ENCODE measurements at places on chromosomes 6 and 20.

- no peak for DNase-seq
Measured at GRCh38 chr20:39453890-39454289, 491.7 kb downstream of the DHX35 start.

DNA sequence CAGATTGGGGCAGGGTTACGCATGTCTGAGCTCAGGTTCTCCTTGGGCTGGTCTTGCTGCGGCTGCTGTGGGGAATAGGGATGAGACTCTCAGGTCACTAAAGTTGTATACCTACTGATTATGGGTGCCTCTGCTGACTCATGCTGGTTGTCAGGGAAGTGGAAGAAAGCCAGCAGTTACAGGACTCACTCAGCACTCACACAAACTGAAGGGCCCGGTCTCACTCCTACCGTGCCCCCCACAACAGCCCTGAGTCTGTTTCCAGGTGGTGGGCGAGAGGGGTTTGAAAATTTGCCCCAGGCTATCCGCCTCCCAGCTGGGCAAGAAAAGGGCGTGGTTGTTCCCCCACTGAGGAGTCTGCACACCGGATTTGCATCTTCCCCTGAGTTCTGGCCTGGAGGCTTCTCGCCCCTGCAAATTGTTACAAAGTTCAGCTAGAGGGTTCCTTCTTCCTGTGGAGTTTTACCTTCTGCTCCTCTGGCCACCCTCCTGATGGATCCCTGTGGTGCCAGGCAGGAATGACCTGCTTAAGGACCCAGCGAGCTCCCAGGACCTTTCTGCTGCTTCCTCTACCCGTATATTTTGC, 659.2 kb downstream of the HDGFL1 start:
- DNase-seq = no peak

GRCh38 chr6:127463056-127463455, 3.9 kb upstream of the KIAA0408 start:
- DNase-seq = no peak

DNA sequence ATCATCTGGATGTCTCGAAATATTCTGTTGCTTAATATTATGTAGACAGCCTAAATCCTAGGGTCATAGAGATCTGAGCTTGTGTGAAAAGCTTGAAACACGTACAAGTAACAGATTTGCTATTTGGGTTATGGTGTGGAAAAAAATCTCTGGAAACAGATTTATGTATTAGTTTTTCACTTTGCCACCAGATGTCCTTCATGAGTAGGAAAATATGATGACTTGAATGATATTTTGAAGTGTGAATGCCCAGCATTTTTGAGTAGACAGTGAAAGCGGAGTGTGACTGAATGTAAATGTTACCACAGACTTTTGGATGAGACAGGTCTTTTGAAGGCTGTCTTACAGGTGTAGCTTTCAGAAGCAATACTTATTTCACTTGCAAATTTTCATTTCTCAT, 4.2 kb upstream of the BMP6 start:
- peak; percentile 59 for DNase-seq

DNA sequence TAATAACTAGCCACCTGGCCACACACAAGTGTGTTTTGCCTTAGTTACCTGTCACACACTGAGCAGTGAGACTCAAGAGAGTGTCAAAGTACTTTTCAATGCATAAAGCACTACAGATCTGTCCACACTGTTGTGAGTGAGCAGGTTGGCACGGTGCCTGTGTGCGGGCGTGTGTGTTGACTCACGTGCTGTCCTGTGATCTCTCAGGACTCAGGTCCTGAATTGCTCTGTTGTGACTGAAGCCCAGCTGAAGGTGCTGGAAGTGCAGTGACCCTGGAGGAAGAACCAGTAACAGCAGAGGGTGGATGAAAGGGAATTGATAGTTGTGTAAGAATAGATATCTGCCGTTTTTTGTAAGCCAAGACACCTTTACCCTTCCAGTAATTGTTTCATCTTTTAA, 18.3 kb downstream of the SLC16A10 start:
- peak; percentile 8 for DNase-seq

Measured in NB4 (cell line).